ENCODE measurements at places on chromosomes 3 and 15.

GRCh38 chr15:38252481-38253350 lies at the start of gene SPRED1:
Gene SPRED1, plus strand, starts transcription at chr15:38252836. Its CDS starts 350 bp downstream, at chr15:38253186.
- DNase-seq = no peak

DNA sequence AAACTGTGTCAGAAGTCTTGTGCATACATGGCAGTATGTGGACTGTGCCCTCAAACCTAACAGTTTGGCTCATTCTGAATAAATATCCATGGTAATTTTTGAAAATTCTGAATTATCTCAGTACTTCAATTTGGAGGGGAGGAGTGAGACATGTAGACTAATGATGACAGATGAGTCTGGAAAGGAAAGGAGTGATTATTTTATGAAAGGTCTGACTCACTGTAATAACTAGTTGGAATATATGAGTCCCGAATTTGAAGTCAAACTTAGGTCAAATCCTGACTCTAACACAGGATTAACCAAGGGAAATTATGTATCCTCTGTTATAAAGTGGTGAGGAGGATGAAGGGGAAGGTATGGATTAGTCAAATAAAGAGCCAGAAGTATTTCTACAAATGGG lies 38.6 kb downstream of the SUCNR1 start:
- no peak for DNase-seq

DNA sequence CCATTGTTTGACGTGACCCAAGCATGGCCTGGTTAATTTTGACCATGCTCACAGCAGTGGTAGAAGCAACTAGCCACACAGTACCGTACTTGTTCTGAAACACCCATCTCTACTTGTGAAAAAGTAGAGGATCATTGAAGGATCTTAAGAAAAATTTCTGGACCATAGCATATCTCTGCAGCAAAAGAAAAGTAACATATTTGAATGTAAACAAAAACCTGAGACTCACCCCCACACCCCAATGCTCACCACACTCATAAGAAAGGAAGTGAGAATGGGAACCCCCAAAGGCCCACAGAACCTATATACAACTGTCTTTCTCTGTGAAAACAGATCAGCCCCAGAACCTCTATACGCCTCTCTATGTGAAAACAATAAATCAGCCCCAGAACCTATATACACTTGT lies 33.8 kb upstream of the TFRC start:
- no peak for DNase-seq

- DNase-seq = no peak
These were observed 36.3 kb upstream of the SH3BP5 start for GRCh38 chr3:15368561-15369135.

DNA sequence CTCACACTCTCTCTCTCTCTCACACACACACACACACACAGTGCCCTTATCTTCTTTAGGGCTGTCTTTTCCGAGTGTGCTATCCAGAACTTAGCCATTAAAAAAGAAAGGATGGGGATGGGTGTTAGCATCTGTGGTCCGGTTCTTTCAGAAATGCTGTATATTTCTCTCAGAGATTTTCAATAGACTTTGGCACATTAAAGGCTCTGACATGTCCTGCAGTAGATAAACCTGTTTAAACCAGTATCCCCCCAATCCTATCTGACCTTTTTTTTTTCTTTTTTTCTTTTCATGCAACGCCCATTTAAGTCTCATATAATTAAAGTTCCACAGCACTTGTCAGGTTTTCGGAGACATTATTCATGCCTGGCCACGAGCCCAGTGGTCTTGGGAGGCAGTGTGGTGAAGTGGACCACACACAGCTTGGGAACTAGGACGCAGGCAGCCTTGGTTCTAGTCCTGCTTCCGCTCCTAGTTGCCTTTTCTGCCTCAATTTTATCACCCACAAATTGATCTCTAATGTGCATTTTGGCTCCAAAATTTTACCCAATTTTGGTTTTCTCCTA lies 13.3 kb downstream of the CAV3 start:
- DNase-seq = no peak

DNA sequence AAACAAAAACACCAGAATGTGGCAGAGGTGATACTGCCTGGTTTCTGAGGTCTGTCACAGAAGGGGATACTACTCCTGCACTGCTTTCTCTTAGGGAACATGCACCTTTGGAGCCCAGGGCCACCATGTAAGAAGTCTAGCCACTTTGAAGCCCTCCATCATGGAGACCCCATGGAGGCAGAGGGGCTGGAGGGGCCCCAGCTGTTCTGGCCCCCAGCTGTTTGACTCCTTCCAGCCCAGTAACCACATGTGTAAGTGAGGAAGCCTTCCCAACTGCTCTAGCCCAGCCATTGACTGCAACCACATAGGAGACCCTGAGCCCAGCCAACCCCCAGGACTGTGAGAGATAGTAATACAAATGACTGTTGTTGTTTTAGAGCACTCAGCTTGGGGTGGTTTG lies 9.0 kb upstream of the IGDCC4 start:
- no peak for DNase-seq

- DNase-seq = no peak
These were observed 26.8 kb downstream of the NFKBIZ start for GRCh38 chr3:101876142-101876541.

DNA sequence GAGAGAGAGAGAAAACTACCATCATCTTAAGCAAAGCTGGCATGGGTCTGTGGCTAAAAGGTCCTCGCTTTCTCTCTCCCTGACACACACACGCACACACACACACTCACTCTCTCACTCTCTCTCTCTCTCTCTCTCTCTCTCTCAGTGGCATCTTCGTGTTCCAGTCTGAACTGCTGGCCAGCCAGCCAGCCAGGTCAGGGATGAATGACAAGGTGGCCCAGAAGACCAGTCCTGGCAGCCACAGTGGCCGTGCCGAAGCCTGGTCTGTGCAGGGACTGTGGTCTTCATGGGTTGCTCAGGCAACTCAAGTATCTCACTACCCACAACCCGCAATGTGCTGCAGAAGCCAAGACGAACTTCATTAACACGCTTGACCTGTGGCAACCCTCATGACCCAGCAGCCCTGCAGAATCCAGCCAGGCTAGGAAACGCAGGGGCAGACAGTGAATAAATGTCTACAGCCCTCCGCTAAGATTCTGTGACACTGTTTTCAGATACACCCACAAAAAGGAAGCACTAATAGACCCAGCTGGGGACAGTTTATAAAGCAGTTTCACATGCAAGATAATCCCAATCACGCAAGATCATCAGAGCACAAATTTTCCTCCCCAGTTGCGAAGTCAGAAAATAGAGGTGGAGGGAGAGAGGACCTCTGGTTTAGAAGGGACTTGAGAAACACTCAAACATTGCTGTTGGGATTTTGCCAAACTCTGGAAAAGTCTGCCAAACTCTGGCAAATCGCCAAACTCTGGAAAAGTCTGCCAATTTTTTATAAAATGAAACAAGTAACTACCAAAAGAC lies 66.4 kb downstream of the XXYLT1 start:
- DNase-seq = no peak

GRCh38 chr3:153897025-153897723 lies 224.0 kb upstream of the ARHGEF26 start:
- DNase-seq = no peak

GRCh38 chr3:153274561-153274960 lies 112.5 kb downstream of the RAP2B start:
- DNase-seq = no peak

DNA sequence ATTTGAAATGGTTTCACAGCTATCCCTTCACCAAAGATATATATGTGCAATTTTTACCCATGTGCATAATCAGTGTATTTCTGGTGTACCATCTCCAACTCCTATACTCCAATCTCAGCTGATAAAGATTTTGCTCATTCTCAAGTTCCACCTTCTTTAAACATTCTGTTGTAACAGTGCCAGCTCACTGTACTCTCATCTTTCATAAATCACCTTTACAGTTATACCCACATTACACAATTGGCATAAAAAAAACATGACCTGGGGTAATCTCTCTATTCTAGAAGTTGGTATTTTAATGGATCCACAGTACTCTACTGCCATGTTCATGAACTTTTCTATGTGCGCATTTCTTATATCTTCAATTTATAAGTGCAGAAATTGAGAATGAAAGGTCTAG lies 339.9 kb upstream of the DPH6 start:
- DNase-seq = no peak

DNA sequence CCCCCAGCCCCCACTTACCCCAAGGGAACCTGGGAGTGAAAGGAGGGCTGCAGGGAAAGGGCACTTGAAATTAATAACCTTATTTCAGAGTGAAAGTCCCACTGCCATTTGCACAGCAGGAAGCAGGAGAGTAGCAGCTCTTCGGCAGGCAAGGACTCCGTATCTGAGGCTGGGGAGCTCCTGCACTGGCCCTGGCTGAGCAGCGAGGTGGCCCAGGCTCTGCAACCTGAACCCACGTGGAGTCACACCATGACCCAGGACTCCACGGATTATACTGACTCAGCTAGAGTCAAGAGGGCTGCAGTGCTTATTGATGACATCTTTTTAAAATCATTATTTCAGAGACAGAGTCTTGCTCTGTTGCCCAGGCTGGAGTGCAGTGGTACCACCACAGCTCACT lies 214.5 kb downstream of the XXYLT1 start:
- no peak for DNase-seq

DNA sequence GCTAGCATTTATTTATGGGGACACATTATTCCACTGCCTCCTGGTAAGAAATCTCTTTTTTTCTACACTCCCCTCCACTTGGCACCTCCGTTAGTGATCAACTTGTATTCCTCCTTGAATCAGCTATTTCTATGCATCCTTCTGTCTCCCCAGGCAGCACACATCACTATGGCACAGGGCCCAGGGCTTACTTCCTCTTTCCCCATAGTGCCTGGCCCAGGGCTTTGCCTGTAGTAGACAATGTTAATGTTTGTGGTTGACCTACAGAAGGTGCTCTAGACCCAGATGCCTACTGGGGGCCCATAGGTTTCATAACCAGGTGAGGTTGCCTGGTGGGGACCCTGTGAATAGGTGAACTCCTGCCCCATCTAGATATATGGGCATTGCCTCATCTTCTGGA lies 44.9 kb downstream of the EPHB1 start:
- no peak for DNase-seq

DNA sequence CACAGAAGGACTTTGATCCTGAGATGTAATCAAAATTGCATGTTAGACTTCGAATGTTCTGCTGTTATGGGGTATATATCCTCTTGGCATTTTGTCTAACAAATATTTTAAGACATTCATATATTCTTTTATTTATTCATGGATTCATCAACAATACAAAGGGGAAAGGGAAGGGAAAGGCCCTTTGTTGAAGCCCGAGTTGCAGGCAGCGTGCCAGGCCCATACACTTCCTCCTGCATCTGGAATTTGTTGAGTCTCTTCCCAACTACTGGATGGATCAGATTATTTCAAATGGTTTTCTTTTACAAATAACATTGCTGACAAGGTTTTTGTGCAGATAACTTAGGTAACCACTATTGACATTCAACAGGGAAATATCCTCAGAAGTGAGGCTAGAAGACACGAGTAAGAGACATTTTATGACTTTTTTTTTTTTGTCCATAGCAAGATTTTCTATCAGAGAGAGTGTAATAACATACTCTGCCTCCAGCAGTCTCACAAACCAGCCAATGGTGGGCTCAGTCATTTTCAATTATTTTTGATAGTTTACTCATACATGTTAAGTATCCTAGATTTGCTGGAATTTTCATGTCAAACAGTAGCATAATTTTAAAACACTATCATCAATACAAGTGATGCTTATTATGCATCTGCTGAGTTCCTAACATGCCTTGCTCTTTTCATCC lies 94.3 kb downstream of the RPL39L start:
- DNase-seq = no peak

GRCh38 chr15:89851673-89852341 lies 37.2 kb upstream of the ANPEP start:
- no peak for DNase-seq

GRCh38 chr15:81229586-81229985 lies 32.9 kb downstream of the IL16 start:
- no peak for DNase-seq

- DNase-seq = no peak
These were observed 52.8 kb downstream of the LSM3 start for GRCh38 chr3:14231145-14231990.

DNA sequence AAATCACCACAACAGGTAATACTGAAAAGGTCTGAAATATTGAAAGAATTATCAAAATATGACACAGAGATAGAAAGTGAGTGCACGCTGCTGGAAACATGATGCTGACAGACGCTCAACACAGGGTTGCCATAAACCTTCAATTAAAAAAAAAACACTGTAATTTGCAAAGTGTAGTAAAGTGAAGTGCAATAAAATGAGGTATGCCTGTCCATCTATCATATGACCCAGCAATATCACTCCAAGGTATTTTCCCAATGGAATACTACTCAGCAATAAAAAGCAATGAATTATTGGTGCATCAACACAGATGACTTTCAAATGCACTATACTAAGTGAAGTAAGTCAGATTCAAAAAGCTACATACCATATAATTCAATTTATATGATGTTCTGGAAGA lies 47.6 kb upstream of the SLC12A8 start:
- no peak for DNase-seq

DNA sequence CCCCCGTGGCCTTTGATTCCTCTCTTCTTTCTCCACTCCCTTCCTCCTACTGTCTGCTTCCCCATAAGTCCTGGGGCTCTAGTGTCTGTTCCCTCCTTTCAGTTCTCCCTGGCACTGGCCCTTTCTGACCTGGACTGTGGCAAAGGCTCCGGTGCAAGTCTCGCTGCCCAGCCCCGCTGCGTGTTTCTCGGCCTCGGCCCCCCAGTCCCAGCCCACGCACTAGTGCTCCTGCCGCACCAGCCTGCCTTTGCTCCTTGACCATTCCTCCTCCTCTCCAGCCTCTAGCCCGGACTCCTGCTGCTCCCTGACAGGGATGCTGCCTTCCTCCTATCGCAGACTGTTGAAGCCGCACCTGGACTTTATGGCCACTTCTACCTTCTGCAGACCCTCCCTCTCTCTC lies 2.1 kb downstream of the TM6SF1 start:
- no peak for DNase-seq

- no peak for DNase-seq
These were observed 67.2 kb downstream of the WDR76 start for GRCh38 chr15:43893956-43894355.

GRCh38 chr3:9247941-9248521 lies 1.4 kb downstream of the SRGAP3 start:
- DNase-seq = no peak

GRCh38 chr3:133211449-133211848 lies 173.3 kb downstream of the TMEM108 start:
- DNase-seq = no peak

DNA sequence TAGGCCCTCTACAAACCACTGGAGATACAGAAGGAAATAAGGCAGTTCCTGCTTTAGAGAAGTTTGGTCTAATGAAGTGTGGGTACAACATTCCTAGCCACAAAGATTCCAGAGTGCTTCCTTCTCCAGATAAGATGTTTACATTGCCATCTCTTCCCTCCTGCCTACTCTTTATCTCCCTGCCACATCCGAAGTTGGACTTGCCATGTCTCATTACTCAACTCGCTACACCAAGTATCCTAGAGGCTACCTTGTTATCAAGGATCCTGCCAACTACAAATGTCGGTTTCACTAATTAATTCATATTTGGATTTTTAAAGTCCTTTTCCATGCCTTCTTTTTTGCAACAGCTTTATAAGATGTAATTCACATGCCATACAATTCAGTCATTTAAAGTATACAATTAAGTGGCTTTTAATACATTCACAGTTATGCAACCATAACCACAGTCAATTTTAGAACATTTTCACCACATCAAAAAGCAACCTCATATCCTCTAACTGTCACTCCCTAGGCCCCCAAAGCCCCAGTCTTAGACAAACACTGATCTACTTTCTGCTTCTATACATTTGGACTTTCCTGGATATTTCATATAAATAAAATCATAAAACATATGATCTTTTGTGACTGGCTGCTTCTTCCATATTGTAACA lies 53.7 kb upstream of the CSTA start:
- no peak for DNase-seq
